ENCODE measurements at places on chromosomes 3 and 15. TPM values are rescaled to one million over a fixed set of nuclear protein-coding genes. Genes with fewer than 3 reads are reported as not detected.

GRCh38 chr3:115834068-115834467 lies 210.8 kb downstream of the GAP43 start:
- no peak for DNase-seq

- DNase-seq, result no peak
Measured at GRCh38 chr3:50472958-50473357, 30.5 kb downstream of the CACNA2D2 start.

- no peak for DNase-seq
Measured at GRCh38 chr3:82939491-82940097, 1178.1 kb upstream of the GBE1 start.

GRCh38 chr3:67655364-67656121 lies 1.1 kb upstream of the SUCLG2 start:
- no peak for DNase-seq

GRCh38 chr3:141009496-141009895 lies 41.7 kb upstream of the SPSB4 start:
- no peak for DNase-seq

- DNase-seq, result no peak
Measured at GRCh38 chr3:162295323-162295983, 798.8 kb downstream of the OTOL1 start.

Gene PLXNA1
- total RNA-seq, result 16.9 TPM

- no peak for DNase-seq
Measured at GRCh38 chr3:13121553-13122001, 48.3 kb upstream of the IQSEC1 start.

- DNase-seq, result no peak
Measured at GRCh38 chr3:158520433-158520832, 50.6 kb upstream of the MLF1 start.

- DNase-seq, result no peak
Measured at GRCh38 chr3:150365132-150365604, 42.9 kb upstream of the TSC22D2 start.

Gene MKRN2OS
- not detected for total RNA-seq

Gene SNX22
- total RNA-seq, result 66.4 TPM

GRCh38 chr15:90611157-90611556 lies 81.4 kb downstream of the CRTC3 start:
- no peak for DNase-seq

DNA sequence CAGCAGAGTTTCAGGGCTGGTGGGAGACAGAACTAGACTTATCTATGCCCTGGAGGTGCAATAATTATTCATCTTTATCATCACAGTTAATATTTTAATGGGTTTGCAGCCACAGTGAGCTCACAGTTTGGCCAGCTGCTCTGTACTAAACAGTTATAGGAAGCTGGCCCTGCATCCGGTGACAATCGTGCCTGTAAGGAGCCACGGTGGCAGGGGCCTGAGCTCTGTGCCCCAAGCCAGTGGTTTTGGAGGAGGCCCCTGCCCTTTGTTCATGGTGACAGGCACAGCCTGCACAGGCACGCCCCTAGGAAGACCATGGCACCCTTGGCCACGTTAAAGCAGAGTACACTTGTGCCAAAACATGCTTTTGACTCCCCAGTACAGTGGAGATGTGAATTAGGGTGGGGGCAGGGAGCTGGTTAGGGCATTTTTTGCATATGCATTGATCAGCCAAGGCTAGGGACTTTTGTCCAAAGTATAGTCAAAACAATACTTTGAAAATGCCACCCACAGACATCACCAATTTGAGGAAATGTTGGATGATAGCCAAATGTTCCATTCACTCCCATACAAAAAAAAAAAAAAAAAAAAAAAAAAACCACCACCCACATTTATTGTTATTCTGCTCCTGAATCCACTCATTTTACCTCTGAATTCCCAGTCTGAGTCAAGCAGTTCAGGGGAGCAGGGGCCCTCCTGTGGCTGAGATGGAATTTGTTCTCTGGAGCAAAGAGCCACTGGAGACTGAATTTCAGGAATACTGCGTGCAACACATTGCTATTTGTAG lies 3.4 kb upstream of the RFTN1 start:
- DNase-seq, result peak; percentile 71

Gene SEMA3G
- 8.8 TPM for total RNA-seq

Gene PRSS50
- total RNA-seq, result not detected

GRCh38 chr3:13647298-13648059 lies 98.6 kb downstream of the FBLN2 start:
- no peak for DNase-seq

DNA sequence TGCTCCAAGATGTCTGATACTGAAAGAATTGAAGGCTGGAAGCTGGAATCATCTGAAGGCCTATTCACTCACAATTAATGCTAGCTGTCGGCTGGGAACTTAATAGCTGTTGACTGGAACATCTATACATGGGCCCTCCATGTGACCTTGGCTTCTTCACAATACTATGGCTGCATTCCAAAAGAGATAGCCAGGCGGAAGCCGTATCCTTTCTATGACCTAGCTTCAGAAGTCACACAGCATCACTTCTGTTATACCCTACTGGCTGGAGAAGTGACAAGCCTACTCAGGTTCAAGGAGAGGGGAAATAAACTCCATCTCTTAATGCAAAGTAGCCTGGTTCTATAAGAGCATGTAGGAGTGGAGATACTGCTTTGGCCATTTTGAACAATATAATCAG lies 50.9 kb upstream of the SPRED1 start:
- no peak for DNase-seq

- no peak for DNase-seq
Measured at GRCh38 chr3:99473321-99473751, 165.1 kb upstream of the COL8A1 start.

DNA sequence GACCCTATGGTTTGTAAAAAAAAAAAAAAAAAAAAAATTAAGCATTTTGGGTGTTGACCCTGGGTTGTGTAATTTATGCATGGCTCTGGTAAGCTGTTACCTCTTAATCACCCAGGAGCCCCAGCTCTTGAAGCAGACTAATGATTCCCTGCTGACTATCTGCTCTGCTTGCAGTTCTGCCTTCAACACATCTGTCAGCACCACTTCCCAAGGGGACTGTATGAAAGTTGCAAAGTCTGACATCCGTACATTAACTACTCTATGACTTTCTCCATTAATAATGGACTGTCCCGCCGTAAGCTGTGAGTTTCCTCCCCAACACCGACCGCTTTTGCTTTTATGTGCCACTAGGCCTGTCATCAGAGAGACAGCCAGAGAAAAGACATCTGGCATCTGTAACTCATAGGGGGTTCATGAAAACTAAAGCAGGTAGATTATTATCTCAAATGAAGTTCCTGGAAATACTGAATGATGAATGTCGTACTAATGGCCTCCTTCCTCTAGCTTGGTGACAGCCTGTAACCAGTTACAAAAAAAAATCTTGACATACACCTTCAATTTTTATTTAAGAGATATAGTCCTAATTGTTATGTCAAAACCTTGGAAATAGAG lies 271.5 kb downstream of the IL5RA start:
- no peak for DNase-seq

GRCh38 chr3:76083992-76084391 lies 298.6 kb upstream of the ZNF717 start:
- DNase-seq, result no peak

Gene C15orf61
- total RNA-seq, result 10.1 TPM

GRCh38 chr3:144923046-144923775 lies 951.6 kb downstream of the DIPK2A start:
- no peak for DNase-seq

DNA sequence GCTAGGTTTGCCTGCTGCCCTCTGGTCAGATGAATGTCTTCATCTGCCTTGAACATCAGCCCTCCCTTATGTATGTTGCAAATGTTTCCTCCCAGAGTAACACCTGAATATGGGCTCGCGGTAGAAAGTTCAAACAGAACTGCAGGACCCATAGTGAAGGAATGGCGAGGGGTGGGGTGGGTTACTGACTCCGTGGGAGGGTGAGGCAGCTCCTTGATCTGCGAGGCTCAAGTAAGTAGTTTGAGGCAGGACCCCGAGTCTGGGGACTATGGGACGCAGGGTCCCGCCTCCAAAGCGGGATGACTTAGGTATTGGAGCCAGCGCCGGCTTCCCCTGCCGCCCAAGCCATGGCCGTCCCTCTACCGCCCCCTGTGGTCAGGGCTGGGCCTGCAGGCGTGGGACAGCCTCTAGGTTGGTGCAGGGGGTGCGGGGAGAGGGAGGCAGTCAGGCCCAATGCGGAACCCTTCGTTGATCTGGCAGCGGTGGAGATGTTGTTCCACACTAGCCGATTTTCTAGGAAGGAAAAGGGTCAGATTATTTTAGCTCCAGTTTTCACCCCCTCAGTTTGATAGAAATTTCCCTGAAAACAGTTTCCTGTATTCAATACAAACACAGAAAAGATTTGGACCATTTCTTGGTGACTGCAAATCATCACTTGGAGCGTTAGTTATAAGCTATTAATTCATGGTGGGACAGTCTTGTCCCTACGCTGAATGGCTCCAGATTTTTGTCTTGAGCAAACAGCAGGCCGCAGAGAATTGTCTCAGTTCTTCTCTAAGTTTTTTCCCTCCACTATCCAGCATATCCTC lies 72.3 kb downstream of the CORO2B start:
- peak; percentile 86 for DNase-seq

Gene OR5H2
- total RNA-seq, result not detected

DNA sequence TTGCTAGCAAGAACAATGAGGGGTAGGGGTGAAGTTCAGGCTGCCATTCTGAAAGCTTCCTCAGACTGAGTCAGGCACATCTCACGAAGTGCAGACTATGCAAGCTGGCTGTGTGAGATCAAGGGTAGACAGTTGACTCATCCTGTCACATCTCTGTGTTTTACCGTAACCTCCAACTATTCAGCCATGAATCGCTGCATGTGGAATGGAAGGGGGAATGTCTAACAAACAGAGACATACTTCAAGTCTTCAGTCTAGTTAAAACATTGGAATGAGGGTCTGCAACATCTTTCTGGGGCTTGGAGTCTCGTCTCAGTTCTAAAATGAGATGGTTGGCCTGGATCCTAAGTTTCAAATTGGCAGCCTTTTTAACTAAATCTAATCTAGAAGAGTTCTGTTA lies 25.9 kb downstream of the AGTR1 start:
- no peak for DNase-seq

Gene GOLGA6A
- total RNA-seq, result not detected

- no peak for DNase-seq
Measured at GRCh38 chr3:17137321-17137826, 252.6 kb downstream of the PLCL2 start.

Gene GHRL
- not detected for total RNA-seq

Gene LCTL
- not detected for total RNA-seq

DNA sequence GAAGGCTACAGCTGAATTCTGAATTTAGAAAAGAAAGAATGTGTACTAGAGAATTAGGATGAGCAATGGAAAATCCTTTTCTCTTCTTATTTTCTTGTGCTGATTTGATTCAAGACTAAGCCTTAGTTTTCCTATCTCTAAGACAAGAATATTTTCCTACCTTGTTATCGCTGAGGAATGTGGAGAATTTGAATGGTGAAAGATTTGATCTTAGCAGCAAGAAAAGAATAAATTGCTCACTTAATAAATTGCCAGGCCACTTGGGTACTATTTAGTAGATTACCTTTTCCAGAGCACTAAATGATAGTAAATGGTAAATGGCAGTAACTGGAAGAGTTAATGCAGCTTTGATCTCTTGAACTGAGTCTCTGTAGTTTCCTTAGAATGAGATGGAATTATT lies 145.7 kb upstream of the MEIS2 start:
- no peak for DNase-seq

DNA sequence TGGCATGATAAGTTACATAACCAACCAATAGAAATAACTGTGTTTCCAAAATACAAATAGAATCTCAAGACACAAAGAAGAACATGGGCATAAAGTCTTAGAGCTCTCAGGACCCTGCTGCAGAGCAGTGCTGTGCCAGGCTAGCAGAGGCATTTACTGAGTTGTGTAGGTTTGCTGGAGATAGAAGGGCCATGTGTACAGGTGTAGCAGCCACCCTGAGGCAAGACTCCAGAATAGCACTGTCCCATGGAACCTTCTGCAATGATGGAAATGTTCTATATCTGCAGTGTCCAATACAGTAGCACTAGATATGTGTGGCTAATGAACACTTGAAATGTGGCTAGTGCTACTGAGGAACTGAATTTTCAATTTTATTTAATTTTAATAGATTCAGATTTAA lies 267.0 kb upstream of the UMPS start:
- no peak for DNase-seq

- no peak for DNase-seq
Measured at GRCh38 chr3:48832684-48833083, 15.0 kb downstream of the PRKAR2A start.

DNA sequence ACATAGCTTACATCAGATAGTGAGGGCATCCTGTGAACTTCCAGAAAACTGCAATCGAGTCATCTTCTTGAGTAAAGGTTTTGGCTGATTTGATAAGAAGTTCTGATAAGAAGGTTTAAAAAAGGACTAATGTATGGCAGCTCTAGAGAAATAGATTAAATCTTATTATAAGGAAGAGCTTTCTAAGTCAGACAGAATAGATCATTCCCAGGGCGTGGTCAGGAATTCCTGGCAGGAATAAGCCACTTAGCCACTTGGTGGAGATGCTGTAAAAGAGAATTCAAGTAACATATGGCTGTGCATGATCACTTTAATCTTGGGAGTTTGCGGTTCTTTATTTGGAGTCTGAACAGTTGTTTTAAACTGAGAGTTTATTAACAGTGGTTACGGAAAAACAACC lies 17.4 kb downstream of the PGBD4 start:
- DNase-seq, result no peak

DNA sequence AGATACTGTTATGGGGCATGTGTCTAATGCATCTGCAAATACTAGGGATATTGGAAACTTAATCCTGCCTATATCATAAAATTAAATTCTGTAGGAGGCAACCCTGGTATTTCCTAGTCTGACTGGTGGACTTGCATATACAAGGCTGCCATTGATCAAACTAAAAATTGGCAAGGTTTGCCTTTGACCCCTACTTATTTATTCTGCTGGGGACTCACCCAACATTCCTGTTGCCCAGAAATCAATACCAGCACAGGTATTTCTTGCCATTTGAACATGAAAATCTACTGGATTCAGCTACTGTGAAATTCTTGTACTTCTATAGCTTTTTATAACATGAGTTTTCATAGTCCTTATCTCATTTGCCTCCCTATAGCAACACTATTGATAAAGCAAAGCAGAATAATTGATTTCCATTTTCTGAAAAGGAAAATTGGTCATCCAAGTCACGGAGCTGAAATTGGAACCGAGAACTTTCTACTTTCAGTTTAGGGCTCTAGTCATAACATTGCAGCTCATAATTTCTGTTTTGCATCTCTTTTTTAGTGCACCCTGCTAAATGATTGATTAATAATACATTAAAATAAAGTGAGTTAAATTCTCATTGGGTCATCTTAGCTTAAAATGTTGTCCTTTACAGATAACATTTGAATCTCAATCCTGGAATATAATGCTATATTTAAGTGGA lies 365.2 kb downstream of the MFSD1 start:
- DNase-seq, result no peak

GRCh38 chr3:183050706-183051105 lies 48.6 kb downstream of the MCCC1 start:
- no peak for DNase-seq

- no peak for DNase-seq
Measured at GRCh38 chr15:83899670-83900069, 245.7 kb downstream of the ADAMTSL3 start.
